ENCODE measurements at places on chromosomes 7 and 10.

DNA sequence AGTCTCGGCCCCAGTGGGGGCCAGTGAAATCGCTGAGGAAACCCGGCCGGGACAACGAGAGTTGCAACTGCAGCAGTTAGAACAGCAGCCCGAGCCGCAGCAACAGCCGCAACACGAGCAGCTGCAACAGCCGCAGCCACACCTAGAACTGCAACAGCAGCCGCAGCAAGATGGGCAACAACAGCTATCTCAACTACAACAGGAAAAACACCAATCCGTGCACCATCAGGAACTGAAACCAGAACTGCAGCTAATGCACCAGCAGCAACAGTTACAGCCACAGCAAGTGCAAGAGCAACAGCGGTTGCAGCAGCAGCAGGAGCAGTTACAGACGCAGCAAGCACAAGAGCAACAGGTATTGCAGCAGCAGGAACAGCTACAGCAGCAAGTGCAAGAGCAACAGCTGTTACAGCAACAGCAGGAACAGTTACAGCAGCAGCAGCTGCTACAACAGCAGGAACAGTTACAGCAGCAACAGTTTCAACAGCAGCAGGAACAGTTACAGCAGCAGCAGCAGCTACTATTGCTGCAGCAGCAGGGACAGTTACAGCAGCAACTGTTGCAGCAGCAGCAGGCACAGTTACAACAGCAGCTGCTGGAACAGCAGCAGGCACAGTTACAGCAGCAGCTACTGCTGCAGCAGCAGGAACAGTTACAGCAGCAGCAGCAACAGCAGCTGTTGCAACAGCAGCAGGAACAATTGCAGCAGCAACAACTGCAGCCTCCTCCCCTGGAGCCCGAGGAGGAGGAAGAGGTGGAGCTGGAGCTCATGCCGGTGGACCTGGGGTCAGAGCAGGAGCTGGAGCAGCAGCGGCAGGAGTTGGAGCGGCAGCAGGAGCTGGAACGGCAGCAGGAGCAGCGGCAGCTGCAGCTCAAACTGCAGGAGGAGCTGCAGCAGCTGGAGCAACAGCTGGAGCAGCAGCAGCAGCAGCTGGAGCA lies 6.1 kb downstream of the ZNF853 start:
- no peak for DNase-seq

DNA sequence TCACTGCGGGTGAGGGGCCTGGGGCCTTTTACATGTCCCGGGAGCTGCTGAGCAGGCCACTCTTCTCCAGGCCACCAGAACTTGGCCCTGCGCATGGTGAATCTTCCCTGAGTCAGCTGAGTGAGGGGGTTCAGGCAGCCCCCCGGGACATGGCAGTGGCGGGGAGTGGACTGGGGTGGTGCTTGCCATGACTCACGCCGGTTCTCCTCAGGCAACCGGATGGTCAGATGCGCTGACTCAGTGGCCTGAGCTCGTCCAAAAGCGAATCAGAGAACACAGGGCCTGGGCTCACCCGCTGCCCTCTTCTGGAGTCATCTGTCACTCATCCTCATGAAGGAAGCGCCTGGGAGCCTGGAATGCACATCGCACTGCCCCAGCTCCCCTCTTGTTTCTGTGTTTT lies 33.5 kb downstream of the HTRA1 start:
- DNase-seq, result no peak

DNA sequence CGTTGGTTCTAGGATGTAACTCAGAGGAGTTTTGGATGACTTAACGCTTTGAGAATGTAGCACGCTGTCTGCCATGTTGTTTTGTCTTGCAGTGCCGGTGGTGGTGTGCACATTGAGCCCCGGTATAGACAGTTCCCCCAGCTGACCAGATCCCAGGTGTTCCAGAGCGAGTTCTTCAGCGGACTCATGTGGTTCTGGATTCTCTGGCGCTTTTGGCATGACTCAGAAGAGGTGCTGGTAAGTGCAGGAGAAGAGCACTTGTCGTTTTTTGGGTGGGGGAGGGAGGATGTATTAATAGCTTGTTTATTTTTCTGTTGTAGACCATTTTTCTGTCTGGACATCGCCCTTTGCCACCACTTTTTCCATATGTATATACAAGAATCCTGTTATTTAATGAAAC lies 6.3 kb downstream of the NDUFB2 start:
- no peak for DNase-seq

DNA sequence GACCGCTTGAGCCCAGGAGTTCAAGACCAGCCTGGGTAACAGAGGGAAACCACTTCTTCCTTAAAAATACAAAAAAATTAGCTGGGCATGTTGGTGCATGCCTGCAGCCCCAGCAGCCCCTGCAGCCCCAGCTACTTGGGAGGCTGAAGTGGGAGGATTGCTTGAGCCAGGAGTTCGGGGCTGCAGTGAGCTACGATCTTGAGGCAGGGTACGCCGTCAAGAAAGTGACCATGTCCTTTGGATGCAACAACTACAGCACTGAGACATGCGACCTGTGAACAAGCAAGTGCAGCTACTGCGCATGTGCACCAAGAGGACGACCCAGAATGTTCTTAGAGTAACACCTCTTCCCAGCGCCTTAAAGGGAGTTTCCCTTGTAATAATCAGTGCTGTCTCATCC lies 66.6 kb upstream of the ZNF479 start:
- no peak for DNase-seq

DNA sequence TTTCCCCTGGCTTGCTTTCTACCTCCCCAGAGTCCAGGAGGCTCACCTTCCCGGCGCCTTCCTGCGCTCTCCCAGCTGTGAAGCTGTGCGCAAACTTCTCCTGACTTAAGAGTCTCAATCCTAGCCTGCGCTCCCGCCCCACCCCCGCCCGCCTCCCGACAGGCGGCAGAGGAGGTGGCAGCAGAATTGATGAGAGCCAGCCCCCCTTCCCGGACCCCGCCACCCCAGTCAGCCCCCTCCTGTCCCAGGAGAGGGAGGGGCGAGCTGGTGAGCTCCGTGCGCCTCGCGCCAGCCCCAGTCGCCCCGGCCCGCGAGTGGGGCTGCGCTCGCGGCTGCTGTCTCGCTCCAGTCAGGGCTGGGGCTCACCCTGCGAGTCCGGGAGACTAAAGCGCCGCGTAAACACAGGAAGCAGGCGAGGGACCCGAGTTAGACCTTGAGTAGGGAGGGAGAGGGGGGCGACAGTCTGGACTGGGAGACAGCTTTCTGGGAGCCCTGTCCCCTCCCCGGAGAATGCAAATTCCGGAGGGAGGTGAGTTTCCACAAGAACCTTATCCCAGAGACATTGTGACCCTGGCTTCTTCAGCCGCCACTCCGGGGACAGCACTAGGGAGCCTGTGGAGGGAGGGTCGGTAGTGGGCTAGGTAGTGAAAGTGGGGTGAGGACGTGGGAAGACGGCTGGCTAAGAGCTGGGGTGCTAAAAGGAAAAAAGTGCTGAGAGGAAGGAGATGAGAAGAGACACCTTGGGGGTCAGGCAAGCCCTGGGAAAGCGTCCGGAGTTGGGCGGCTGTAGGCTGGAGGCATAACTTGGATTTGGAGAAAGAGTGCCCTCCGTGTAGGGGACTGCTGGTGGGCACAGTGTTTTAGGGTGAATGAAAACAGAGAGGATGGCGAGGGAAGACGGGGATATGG lies at the start of gene CALCR:
Gene CALCR (minus strand): TSS at position 79 of the 909 bp plus-strand sequence. CDS start 87,743 bp downstream, outside the sequence.
- DNase-seq, result no peak

- no peak for DNase-seq
Observed at GRCh38 chr7:30364773-30365172, 80.4 kb downstream of the ZNRF2 start.

GRCh38 chr7:46565253-46566096 lies 644.4 kb upstream of the IGFBP3 start:
- no peak for DNase-seq

GRCh38 chr10:20485554-20485953 lies 411.6 kb downstream of the NEBL start:
- DNase-seq, result no peak

DNA sequence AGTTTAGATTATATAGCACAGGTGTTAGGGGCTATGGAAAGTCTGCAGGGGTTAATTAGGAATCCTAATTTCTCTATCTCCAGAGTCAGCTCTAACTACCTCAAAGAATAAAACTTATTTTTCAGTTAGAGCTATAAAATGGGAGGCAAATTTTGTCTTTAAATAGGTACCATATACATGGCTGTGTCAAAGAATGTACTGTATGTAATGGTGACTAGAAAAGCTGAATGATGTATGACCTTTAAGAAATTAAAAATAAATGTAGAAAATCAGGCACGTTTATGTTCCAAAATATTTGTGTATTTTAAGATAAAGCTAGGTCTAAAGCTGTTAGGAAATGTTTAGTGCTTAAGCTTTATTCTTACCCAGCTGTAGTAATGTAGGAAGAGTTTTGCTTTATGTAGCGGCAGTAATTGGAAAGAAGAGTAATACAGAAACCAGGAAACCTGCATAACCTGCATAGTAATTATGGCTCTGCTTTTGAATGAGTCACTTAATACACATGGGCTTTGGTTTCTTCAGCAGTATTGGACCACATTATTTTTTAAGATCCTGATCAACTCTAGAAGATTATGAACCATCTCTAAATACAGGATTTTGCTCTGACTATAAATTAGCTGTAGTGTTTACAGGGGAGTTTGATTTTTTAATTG lies 85.0 kb downstream of the KMT2E start:
- DNase-seq, result no peak

DNA sequence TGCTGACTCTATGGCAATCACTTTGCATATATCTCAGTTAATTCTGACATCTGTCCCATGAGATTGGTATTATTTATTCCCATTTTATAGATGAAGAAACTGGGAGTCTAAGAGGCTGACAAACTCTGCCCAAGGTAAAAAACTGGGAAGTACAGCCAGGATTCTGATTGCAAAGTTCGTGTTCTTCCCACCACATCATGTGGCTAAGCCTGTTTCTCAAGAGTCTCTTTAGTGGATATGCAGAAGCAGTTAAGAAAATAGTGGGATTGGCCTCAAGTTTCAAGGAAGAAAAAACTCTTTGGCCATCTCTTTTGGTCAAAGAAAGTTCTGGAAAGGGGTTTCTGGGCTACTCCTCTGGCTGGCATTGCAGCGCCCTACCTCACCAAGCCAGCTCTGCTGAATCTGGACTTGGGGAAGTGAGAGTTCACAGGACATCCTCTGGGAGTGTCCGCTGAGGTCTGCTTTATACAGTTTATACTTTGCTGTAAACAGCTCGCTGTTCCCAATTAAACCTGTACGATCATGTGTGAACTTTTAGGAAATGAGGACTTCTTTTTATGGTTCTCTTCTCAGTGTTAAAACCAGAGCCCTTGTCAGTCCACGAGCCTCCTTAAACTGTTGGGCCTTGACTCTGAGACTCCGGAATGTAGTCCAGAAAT lies 12.2 kb upstream of the BMPR1A start:
- no peak for DNase-seq

DNA sequence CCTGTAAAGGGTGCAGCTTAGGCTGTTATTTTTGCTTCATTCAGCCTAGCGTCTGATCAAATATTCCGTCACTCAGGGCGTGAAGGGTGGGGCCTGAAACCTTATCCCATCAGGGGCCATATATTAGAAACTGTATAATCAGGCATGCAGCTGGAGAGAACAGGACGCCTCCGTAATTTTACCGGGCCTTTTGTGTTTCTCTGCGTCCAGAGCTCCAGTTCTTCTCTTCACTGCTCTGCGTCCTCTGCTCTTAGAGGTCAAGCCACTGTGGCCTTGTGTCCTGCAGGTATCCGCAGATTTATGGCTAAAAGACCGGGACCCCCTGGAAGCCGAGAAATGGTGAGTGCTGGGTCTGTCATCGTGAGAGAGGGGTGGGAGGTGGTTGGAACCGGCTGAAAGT lies at the start of gene ZNF735:
Gene ZNF735 (plus strand): TSS at position 301 of the 400 bp plus-strand sequence. CDS start 0 bp downstream, at position 301.
- no peak for DNase-seq

DNA sequence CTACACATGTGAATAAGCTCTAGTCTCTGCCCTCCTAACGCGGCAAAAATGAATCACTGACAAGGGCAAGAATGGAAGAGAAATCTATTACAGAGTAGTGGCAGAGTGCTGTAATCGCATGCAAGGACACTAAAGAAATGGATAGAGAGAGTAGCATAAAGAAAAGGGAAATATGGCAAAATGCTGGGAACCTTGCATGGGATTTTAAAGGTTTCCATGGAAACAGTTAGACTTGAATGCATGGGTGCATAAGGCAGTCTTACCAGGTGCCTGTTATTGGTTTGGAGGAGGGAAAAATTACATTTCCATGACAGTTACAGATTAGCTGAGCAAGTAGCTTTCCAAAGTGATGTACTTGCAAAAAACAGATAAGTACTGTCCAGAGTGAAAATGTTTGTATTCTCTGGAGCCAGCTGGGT lies 233.4 kb downstream of the PTN start:
- no peak for DNase-seq

Data from AML-193 (cell line).